ENCODE measurements at places on chromosomes 6 and 20.
A peak's percentile ranks its signal among the peaks of the same experiment; 100 is the strongest.

DNA sequence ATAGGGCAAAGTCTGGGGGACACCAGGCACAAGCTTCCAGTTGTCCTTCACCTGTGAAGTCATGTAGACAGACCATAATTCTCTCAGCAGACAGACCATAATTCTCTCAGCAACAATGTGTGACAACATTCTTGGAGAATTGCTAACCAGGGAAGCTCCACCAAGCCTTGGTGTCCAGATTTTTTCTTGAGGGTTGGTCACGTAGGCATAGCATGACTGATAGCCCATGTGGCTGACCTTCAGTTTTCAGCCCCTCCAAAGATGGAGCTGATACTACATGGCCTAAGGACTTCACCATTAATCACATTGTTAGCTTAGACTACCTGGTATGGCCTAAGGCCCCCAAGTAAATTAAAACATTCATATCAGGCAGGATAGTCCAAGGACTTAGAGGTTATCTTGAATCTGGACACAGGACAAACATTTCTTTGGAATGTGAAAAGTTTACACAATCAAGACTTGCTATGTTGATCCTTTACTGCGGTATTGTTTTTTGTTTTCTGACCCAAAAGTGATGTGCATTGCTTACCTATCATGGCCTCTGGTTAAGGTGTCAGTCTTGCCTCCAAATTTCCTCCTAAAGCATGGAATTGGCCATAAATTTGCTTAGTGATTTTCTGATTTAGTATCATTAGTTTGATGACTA, 76.9 kb downstream of the CEP57L1 start:
- no peak for DNase-seq

DNA sequence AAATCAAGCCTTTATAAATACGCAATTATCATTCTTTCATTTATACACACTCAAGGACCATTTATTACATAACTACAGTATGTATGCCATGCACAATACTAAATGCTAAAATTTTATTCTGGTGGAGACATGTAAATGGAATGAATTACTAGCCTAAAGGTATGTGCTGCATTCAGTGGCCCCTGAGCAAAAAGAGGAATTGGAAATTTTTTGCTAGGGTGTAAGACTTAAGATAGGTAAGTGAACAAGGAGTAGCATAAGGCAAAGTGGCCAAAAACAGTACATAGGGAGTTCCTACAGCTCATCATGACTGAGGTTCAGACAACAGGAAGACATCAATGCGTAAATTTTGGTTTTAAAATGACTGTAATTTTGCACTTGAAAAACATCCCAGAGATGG, 2.3 kb upstream of the MTFR2 start:
- DNase-seq, result no peak

DNA sequence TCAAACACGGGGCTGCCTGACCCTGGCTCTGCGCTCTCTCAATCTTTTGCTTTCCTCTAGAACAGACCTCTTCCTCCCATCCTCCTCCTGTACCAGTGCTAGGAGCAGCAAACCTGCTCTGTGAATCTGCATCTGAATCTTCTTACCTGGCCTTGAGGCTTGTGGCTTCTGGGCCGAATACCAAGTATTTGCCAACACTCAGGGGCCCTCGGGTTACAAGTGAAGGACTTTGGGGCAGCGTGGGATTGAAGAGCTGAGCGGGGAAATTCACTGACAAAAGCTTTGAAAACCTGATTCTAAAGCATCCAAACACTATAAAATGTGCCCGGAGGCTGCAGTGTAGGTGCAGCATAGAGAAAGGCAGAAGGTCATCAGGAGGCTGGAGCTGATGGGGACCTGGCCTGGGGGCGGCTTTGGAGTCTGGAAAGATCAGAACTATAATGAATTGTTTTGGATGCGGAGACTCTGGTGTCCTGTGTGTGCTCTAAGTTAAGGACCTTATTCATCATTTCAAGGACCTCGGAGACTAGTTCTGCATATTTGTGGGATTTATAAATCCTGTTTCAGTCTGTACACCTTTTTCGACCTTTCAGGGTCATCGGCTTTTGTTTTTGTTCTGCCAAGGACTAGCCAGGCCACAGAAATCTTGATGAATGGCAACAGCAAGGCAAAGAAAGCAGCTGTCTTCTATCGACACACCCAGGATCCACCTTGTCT, 16.4 kb upstream of the IGF2R start:
- no peak for DNase-seq

DNA sequence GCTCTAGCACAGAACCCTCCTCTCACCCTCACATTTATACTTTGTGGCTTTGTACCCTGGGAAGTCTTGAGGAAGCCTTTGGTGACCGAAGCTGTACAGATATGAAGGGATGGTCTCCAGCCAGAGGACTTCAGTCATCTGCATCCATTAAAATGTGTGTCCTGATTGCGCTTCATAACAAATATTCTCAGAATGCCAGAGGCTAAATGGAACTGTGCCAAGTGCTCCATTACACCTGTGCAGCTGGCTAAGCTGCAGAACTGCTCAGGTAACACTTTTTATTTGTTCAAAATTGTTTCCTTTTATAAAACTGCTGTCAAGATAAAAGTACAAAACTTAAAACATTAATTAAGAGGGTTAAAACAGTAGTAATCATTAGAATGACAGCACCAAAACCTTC, 22.3 kb downstream of the TPBG start:
- DNase-seq, result no peak

DNA sequence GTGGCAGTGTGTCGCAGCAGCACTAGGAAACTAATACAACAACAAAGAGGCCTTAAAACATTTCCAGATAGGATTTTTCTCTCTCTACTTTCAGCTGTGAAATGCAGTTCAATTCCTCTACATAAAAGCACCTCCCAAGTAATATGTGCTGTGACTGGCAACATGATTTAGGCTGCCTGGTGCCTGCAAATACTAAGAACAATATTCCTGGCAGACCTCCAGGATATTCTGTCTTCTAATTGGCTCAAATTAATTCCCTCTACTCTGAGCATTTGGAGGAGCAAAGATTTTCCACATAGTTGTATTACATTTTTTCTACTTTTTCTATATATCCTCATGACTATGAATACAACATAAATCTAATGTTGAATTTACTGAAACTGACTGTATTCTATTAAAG, 33.2 kb downstream of the SCGN start:
- no peak for DNase-seq

GRCh38 chr6:158418501-158418900, 106.2 kb downstream of the TULP4 start:
- no peak for DNase-seq

DNA sequence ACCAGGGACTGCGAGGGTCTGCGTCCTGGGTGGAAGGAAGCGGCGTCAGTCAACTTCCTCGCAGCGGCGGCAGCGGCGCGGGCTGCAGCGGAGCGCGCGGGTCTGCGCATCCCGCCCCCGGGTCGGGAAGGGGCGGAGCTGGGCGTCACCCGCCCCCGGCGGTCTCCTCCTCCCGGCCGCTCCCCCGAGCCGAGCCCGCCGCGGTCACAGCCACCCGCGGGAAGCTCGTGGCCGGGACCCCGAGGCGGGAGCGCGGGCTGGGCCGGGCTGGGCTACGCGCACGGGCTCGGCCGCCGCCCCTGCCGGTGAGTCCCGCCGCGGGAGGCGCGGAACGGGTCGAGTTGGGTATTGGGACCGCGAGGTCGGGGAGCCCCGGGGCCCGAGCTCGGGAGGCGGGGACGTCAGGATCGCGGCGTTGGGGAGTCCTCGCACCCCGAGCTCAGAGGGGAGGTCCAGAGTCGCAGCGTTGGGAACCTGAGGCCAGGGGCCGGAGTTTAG, at the start of gene PAQR8:
Gene PAQR8 (plus strand): TSS at position 207 of the 498 bp plus-strand sequence. CDS start 41,063 bp downstream, outside the sequence.
- DNase-seq, result peak; percentile 64

GRCh38 chr20:1478566-1478965, 11.9 kb upstream of the NSFL1C start:
- no peak for DNase-seq

- no peak for DNase-seq
Observed at GRCh38 chr6:41157323-41157722, 3.2 kb upstream of the TREML1 start.

DNA sequence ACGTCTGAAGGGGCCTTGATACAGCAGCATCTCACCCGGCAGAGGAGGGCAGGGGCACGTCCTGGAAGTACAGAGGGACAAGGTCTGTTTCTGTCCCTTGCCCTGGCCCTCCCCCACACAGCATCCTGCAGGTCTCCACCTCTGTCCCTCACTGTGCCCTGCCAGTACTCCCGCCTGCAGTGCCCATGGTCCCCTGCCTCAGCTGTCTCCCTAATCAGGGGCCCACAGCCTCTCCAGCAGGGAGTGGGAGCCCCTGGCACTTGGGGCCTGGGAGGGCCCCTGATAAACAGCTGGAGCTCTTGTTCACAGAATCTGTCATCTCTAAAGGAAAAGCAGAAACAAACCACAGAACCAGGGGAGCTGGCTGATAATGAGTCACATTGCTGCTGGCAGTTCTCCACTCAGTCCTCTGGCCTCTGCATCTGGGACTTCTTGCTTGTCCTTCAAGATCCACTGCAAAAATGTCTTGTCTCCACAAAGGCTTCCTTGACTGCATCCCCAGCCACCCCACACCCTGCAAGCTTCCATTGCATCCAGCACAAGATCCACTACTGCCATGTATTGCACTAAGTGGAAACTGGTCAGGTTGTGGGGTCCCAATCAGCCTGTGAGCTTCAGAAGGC, 33.2 kb upstream of the TAF8 start:
- no peak for DNase-seq

DNA sequence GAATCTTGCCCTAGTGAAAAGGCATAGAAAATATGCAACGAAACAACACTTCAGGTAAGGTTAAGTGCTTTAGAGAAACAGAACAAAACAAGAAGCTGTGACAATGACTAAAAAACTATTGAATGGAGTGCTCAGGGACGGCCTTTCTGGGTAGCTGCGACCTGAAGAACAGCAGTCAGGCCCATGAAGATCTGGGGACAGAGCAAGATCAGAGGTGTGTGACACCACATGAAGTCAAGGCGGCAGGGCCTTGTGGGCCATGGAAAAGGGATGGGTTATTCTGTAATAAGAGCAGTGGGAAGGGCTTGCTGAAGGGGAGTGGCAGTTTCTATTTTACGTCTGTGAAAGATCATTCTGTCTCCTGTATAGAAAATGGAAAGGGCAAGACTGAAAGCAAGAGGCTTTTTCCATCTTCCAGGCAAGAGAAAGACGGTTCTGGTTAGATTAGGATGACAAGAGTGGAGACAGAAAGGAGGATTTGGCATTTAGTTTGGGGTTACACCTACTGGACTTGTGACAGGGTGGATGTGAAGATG, 5.1 kb downstream of the UBE2V1 start:
- no peak for DNase-seq

DNA sequence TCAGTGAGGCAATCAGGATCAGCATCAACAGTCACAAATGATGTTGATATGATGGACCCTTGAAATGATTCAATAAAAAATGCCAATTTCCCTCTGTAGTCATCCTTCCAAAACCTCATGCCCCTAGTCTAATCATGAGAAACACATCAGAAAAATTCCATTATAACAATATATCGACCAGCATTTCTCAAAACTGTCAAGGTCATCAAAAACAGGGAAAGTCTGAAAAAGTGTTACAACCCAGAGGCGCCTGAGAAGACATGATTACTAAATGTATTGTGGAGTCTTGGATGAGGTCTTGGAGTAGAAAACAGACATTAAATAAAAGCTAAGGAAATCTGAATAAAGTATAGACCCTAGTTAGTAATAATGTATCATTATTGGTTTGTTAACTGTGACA, 133.8 kb downstream of the SLC35B3 start:
- DNase-seq, result no peak

DNA sequence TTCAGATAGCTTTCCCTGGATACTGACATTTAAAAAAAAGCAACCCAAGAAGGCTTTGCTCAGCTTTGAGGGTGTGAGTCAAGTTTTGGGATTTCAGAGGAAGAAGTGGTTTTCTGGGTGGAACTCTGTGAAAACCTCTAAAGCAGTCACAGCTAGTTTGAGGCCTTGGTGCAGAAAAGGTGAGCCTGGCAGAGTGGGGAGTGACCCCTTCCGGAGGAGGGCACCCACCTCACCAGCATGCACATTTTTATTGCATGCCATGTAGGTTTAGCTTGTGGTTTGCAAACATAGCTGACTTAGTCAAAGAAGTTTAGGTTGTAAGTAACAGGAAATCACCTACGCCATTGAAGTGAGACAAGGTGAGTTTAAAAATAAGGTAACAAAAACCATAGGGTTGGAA, 146.8 kb upstream of the PMEPA1 start:
- DNase-seq, result no peak

- DNase-seq, result no peak
Observed at GRCh38 chr20:5970381-5970780, 19.9 kb downstream of the MCM8 start.

DNA sequence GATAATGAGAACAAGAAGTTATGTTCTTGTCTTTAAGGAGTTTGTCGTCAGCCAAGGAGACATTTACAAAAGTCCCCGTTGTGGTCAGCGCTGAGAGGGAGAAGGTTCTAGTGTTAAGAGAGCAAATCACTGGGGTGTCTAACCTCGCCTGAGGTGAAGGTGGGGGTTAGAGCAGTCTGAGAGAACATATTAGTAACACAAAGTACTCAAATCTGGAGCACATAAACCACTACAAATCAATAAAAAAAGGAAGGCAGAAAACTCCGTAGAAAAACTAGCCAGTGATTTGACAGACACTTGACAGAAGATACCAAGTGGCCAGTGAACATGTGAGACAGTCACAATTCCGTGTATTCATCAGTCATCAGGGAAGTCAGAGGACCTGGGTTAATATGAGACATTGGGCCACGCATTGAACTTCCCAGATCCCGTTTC, 45.4 kb downstream of the CDS2 start:
- no peak for DNase-seq

DNA sequence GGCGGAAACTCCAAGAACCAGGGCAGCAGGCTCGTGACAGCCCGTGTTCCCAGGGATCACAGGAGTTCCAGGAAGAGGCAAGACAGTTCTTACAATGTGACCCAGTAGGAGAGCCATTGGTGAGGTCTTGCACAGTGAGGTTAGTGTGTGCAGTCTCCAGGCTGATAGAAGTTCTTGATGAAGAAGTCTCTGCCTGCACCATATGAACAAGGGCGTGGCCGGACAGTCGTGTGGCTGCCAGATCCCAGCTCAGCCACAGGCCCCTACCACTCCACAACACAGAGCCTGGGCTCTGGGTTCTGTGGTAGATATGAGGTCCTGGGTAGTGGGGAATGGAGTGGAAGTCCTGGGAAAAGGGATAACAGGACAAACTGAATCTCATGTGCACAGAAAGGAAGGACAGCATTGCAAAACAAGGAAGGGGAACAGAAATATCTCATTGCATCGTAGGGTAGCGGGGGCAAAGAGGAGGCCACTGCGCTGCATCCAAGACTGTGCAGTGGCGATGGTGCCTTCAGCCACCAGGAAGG, 65.2 kb downstream of the STX11 start:
- DNase-seq, result no peak

DNA sequence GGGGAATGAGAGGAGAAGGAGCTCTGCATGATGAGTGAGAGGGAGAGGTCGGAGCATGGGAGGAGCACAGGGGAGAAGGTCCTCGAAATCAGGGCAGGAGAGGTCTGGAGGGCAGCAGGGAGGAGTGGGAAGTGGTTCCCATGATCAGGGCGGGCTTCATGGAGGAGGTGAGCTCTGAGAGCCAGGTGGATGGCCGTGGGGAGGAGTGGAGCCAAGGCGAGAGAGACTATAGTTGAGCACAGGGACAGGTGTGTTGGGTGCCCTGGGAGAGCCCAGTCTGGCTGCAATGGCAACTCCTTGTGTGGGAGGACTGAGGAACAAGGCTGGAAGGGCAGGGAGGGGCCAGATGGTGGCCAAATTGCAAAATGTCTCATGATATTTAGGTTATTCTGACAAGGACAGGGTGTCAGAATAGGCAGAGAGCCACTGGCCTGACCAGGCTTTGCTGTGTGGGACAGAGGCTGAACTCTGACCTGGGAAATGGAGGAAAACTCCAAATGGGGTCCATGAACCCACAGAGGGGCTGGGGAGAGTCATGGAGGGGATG, 21.4 kb downstream of the TTBK1 start:
- no peak for DNase-seq

All from stimulated activated CD4-positive, alpha-beta T cell treated with anti-CD3 and anti-CD28 coated beads, Interleukin-1b, Interleukin-23, amount 100 ng/mL, for 24 hours (primary cell).